Cortex of kidney (tissue), 1 donor: ENCODE measurements at places on chromosomes 7 and 10.

GRCh38 chr10:58258977-58259692, 8.6 kb downstream of the IPMK start:
- no peak for DNase-seq

- no peak for DNase-seq
Observed at GRCh38 chr7:48144291-48144768, 26.9 kb upstream of the ABCA13 start.

- DNase-seq = no peak
Observed at GRCh38 chr7:18503126-18503866, 7.7 kb downstream of the HDAC9 start.

GRCh38 chr10:69569396-69569934, 3.8 kb downstream of the NEUROG3 start:
- DNase-seq = no peak

GRCh38 chr10:60717852-60718251, 60.4 kb upstream of the CDK1 start:
- DNase-seq = no peak

GRCh38 chr7:77967429-77967828, 168.9 kb downstream of the PHTF2 start:
- DNase-seq = no peak

DNA sequence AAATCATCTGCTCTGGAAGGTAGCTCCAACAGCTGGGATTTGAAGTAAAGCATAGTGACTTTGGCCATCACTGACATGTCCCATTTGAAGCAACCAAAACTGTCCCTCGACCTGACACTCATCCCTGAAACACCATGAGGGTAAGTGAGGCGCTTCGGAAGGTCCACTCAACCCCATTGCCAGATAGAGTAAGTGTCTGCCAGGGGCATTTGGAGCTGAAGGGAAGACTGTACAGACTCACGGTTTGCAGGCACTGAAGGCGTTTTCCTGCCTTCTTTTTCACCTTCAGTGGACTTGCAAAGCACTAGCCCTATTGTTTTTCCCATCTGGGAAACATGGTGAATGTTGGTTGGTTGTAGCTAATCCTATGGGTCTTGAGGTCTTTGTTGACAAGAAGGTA, 57.6 kb downstream of the IKZF1 start:
- no peak for DNase-seq

DNA sequence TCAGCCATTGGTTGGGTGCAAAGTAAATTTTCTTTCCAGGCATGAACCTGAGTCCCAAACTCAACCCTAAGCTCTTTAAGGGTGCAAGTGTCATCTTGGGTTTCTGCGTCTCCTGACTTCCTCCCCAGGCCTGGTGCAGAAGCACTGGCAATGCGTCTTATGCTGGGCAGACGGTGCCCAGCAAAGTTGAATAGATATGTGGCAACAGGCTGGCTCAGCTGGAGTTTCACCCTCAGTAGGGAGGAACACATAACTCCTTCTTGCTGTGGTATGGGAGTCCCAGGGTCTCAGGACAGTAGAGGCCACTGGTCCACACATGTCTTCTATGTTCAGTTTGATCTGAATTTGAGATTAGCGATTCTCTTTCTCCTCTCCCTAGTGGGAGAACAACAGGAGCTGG, 181.3 kb downstream of the RPS24 start:
- DNase-seq = no peak

DNA sequence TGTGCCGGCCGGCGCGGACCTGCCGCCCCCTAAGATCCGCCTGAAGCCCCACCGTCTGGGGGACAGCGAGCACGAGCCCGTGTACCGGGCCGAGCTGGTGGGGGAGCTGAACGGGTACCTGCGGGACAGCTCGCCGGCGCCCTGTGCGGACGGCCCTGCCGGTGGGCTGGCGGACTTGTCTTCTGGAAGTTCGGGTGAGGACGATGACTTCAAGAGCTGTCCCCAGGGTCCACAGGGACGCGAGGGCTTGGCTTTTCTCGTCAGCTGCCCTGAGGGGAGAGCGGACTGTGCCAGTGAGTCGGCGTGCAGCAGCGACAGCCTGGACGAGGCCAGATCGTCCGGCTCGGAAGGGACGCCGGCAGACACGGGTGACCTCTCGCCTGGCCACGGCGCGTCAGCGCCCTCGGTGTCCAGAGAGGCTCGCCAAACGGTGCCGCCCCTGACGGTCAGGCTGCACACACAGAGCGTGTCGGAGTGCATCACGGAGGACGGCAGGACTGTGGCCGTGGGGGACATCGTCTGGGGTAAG, 8.5 kb downstream of the PWWP2B start:
- DNase-seq = no peak

DNA sequence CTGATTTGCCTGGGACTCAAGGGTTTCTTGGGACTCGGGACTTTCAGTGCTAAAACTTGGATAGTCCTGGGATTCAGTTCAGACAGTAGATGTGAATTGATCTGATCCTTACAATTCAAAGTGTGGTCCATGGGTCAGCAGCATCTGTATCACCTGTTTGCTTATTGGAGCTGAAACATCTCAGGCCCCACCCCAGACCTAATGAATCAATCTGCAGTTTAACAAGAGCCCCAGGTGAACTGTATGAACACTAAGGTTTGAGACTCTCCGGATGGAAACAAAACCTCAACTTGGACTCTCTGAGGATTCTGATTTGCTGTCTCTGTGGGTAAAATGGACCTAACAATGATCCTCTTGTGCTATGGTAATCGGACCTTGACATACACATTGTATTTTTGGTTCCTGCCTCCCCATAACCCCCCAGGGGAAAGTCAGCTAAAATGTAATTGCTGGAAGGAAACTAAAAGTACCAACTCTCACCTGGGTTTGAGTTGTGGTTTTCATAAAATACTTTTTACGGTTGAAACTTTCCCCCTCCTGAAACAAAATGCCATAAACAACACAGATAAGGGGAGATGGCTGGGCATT, 11.7 kb downstream of the CYP26A1 start:
- DNase-seq = no peak

- no peak for DNase-seq
Observed at GRCh38 chr7:130393101-130393561, 12.8 kb downstream of the CPA1 start.

- no peak for DNase-seq
Observed at GRCh38 chr7:151776876-151777494, 99.9 kb downstream of the PRKAG2 start.

DNA sequence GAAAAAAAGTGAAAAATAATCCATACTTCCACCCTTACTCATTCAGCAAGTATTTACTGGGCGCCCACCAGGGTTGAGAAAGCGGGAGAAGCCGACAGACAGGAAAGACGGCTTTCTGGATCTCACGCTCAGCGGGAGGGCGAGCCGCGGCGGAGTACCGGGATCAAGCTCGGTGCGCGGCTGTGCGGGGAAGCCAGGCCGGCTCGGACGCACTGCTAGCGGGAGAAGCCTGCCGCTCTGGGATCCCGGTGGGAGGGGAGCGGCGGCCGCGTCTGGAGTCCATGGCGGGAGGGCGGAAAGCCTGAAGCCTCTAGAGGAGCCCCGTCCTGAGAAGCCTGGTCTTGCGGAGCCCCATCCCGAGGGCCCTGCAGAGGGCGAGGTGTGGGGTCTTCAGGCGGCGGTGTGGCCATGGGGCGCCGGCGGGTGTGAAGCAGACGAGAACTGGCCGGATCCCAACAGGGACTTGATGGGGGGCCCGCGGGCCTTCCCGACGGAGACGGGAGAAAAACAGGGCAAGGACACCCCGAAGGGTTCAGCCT, 82.9 kb downstream of the VIPR2 start:
- no peak for DNase-seq

GRCh38 chr10:77351386-77351785, 286.2 kb downstream of the KCNMA1 start:
- no peak for DNase-seq

DNA sequence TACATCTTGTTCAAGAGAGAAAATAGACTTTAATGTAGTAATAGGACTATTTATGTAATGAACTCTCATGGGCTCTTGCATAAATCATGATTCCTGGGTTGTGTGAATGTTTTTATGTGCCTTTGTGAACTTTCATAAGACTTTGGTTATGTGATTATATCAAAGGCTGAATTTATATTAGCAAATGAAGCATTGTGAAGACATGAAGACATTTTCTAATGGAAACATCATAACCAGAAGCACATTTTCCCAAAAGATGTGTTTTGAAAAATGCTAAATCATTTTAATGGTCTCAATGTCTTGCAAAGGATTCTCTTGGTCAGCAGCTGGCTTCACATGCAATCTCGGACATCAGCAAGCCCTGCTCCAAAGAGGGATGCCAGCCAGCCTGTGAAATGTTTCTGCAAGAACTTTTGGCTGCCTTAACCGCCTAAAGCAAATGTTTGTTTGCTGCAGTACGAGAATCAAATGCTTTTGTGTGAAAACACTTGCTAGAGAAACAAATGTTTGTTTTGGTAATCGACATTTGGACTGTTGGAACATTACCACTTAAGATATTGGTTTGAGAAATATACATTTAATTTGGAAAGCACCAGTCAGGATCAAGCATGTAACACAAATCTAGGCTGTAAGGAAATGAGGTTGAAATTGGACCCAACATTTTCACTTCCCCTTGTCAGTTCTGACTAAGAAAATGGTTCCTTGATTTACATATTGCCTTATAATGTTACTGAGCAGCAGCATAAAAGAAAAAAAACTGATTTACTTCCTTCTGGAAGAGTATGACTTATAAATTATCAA, 102.1 kb downstream of the RTKN2 start:
- DNase-seq = no peak

DNA sequence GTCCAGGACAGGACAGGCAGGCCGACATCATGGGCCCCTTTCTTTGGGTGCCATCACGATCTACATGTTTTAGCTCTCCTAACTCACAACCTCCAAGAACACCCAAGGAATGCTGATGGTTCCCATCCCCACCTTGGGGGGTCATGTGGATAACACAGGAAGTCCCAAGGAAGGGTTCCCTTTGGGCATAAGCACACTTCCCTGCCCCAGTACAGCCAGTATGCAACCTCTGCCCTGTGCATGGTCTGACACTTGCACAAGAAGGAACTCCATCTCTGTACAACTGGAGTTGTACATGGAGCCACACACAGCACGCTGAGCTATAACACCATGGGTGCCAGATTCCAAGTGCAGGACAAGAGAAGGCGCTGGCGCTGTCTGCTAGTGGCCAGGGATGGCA, 11.0 kb downstream of the MAT1A start:
- DNase-seq = no peak

DNA sequence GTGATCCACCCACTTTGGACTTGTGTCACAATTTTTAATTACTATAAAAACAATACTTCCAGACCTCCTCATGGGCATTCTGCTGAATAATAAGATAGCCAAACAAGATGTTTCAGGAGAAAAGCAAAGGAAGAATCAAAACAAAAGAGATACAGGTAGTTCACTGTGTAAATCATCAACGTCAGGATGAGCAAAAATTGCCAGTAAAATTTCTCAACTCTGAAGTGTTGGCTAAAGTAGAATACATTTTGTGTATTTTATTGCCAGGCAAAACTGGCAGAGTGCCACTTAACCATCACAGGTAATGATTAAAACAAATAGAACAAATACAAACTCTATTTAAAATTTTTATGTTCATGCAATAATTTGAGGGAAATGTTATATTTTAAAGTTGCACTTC, 24.8 kb downstream of the ABCB4 start:
- no peak for DNase-seq

- DNase-seq = no peak
Observed at GRCh38 chr7:64509583-64509982, 53.3 kb downstream of the ZNF680 start.

- no peak for DNase-seq
Observed at GRCh38 chr7:64099656-64100531, 54.7 kb downstream of the ZNF727 start.

DNA sequence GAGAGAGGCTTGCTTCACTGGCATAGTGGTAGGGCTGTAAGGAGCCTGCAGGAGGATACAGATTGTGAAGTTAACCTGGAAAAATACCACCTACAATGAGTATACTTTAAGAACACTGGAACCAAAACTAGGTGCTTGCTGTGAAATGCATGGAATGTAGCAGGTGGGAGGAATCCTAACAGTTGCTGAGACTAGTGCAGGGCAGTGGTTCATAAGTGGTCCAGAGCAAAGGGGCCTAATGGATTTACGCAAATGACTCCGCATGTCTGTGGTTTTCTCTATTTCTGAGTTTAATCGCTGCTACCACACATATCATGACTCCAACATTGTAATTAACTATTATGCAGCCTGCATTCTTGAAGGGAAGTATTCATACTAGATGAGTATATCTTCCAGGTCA, 218.4 kb downstream of the CHRM2 start:
- no peak for DNase-seq

DNA sequence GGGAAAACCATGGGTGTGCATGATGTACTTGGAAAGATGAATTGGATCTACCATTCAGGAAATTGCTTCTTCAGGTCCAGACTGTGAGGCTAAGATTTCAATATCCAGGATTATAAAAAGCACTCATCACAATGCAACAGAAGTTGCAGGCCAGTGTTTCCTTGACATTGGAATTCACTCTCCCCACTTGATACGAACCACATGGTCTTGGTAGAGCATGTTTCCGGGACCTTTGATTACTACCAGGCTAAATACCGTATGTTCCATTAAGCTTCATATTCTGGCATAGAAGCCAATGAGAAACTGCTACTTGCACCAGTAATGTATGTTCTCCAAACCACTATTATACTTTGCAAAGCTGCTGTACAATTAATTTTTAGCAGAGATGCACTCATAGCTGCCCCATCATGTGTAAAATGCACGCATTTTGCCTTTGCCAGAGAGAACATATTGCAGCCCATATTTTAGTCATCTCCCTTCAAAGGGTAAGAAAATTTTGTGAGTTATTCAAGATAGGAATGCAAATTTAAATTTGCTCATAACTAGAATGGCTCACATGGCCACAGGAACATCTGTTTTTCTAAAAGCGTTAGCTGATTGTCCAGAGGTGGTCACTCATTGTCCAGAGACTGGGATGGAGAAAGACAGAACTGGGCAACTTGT, 8.1 kb downstream of the FRMD4A start:
- no peak for DNase-seq

DNA sequence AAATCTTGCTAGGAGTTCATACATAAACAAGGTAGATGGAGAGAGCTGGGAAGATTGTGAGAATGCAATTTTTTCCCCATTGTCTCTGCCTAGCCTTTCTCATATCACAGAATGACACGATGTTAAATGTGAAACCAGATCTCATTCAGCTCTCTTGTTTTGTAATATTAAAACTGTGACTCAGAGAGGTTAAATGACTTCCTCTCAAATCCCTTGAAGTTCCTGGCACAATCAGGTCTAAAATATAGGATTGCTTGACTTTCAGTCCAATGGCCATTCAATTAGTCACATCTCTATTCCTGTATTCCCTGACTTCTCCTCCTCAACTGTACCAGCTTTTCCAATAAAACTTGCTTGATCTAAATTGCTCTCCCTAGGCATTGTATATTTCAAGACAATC, 3.1 kb downstream of the ANKRD22 start:
- no peak for DNase-seq
